ENCODE measurements at places on chromosomes 1 and 21.

DNA sequence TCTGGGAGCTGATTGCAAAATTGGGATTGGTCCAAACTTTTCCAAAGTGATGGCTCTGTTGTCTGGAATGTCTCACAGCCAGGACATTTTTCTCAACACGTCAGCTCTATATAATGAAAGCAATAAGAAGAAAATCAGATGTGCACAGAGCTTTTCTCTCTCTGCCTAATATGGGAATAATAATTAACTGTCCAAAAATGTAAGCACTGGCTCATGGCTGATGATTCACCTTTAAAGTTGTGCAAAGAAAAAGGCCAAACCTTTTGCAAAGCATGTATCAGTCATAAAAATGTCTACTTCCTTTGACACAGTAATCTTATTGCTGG, 30.4 kb downstream of the ZNF281 start:
- no peak for DNase-seq

GRCh38 chr1:181079920-181080319, 8.6 kb upstream of the IER5 start:
- no peak for DNase-seq

DNA sequence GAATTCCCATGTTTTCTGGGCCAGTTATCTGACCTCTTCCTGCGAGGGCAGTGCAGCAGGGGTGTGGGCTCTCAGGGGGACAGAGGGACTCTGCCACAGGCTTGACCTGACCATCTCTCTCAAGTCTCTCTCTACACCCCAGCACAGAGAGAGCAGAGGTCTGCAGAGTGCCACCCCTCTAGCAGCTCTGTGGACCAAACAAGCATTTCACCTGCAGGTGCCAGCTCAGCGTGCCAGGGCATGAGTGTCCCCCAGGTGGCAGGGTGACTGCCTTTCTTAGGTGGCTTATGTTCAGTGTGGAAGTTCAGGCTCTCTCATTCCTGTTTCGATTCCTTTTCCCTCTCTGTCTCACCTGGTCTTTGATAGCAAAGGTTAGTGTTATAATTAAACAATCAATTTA, 191.3 kb downstream of the CACNA1E start:
- no peak for DNase-seq

DNA sequence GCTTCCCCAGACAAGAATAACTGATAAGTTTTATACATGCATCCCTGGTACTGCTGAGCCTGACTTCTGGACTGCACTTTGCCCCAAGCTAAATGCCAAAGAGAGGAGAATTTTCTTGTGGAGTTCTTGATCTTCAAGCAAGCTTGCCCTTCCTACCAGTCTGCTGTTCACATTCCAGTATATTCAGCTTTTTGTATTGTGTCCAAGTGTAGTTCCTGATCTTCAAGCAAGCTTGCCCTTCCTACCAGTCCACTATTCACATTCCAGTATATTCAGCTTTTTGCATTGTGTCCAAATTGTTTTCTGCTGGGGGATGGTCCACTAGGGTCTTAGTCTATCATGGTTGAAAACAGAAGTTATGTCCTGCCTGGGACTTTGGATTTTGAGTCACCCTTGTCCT, 894 bp upstream of the TSEN15 start:
- no peak for DNase-seq

DNA sequence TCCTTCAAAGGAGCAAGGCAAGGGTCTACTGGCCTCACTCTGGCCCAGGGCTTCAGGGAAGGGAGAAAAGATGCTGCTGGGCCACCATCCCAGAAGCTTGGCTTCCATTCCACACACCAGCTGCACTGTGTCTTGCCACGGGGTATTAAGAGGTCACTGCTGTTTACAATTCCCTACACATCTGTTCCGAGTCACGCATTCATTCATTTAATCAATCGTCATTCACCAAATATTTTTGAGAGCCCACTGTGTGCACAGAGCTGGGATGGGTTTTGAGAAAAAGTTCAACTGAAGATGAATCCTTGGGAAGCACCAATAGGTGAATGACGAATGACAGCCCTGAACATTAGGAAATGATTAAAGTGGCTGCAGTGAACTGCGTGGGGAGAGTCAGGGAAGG, 101.7 kb downstream of the NAV1 start:
- no peak for DNase-seq

DNA sequence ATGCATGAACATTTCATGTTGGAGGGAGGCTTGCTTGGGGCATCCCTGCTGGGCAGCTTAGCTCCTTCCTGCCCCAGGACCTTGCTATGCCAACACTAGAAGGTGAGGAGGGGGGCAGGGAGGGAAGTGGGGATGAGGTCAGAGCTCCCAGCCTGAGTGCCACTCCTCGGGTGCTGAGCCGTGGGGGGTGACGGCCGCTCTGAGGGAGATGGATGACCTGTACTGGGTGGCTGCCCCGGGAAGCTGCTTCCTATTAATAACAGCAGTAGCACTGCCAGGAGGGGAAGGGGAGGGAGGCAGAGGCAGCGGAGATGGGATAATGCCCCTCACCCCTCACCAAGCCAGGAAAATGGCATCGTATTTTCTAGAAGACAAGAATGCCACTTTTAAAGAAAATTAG, 60.6 kb downstream of the UBIAD1 start:
- DNase-seq: no peak

DNA sequence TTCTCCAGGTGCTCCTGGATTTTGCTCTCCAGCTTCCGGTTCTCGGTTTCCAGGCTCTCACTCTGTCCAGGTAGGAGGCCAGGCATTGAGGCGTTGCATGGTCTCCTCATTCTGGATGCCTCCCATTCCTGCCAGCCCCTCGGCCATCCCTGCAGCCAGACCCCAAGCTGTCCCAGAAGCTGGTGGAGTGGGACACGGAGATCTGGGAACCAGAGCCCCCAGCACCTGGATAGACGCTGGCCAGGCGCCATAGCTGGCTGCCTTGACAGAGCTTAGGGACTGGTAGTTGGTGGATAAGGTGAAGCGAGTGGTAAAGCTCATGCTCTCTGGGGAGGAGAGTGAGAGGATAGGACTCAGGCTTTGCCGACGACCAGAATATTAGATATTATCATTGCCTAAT, 29.6 kb downstream of the RAP1A start:
- DNase-seq: no peak

DNA sequence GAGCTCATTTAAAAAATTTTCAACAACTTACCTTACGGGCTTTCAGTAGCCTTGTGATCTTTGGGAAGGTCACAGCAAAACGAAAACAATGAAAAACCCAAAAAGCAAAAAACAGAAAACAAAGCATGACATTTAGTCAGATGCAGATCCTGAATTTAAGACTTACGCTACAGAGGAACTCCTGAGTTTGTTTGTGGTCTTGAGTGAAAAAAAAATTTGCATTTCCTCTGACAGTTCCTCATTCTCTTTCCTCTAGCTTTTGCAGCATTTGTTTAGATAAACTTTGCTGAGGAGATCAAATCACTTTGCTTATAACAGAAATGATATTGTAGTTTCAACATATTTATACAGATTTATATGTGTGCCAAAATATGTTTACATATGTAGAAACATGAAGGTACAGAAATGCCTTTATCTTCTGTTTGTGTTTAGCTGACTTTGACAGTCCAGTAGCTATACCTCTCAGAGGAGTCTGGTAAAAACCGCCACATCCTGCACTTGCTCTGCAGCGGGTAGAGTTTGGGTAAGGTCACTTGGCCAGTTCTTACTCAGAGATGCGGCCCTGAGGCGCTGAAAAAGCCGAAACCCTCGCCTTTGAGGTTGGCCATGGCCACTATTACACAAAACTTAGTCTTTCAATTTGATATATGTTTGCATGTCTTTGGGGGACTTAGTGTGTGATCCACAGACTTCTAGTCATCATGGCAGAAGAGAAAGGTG, 142.5 kb downstream of the TNR start:
- no peak for DNase-seq
